Tibial nerve (tissue), 4 donors: ENCODE measurements at places on chromosomes 16 and 17. TPM values are rescaled to one million over a fixed set of nuclear protein-coding genes. Genes with fewer than 3 reads are reported as not detected.

Gene CSF3
- 0.59 TPM for total RNA-seq

Gene SLC35G6
- total RNA-seq = not detected

Gene SYT17
- total RNA-seq = 8.1 TPM

DNA sequence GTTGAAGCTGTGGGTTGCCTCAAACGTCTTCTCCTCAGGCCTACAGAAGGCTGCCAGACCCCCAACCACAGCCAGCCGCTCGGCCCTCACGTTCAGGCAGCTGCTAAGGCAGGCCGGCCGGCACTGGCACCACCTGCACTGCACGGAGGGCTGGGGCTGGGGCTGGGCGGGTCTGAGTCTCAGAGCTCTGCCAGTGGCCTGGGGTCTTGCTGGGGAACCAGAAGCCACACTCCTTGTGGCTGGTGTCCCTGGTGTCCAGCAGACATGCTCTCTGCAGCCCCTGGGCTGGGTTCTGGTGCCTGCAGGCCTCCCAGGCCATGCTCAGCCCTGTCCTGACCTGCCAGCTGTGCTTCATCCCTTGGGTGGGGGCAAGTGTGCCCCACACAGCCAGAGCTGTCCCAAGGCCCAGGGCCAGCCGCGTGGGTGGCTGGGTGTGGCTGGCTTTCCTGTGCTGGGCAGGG lies 42.0 kb downstream of the BAHCC1 start:
- no peak for DNase-seq

- peak; percentile 52 for DNase-seq
Measured at GRCh38 chr16:8887952-8888560, 5.9 kb downstream of the LITAFD start.

DNA sequence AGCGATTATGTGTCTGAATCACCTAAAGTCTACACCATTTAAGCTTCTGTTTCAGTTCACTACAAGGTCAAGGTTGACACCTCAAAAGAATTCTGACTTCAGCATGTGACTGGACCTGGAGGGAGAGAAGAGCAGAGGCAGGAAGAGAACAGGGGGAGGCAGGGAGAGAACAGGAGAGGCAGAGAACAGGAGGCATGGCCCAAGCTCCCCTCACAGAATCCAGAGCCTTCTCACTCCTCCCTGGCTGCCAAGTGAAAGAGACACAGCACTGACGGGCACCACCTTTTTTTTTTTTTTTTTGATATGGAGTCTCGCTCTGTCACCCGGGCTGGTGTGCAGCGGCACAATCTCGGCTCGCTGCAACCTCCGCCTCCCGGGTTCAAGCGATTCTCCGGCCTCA lies 11.4 kb downstream of the GGA2 start:
- DNase-seq = no peak

DNA sequence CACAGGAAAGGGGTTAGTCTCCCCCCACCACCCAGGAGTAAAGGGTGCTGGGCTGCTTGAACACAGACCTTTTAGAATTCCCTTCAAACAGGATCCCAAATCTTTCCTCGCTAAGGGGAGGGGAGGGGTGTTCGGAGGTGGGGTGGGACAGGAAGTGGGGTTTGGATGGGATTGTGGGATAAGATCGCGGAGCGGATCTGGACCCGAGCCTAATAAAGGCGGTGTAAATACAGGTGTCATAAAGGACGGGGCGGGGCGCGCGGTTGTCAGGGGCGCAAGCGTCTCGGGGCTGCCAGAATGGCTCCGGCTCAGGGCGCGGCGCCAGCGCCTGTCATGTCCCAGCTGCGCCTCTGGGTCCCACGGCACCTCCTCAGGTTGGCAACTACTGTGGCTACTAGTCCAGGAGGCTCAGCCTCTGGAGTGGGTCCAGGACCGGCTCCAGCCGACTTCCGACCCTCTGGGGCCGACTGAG lies 59.8 kb upstream of the FBXO47 start:
- DNase-seq = peak; percentile 51

- no peak for DNase-seq
Measured at GRCh38 chr17:33438578-33438977, 145.5 kb upstream of the ASIC2 start.

GRCh38 chr17:35866341-35866950 lies 2.2 kb downstream of the HEATR9 start:
- DNase-seq = no peak

- no peak for DNase-seq
Measured at GRCh38 chr16:13392341-13392740, 490.9 kb downstream of the SHISA9 start.

DNA sequence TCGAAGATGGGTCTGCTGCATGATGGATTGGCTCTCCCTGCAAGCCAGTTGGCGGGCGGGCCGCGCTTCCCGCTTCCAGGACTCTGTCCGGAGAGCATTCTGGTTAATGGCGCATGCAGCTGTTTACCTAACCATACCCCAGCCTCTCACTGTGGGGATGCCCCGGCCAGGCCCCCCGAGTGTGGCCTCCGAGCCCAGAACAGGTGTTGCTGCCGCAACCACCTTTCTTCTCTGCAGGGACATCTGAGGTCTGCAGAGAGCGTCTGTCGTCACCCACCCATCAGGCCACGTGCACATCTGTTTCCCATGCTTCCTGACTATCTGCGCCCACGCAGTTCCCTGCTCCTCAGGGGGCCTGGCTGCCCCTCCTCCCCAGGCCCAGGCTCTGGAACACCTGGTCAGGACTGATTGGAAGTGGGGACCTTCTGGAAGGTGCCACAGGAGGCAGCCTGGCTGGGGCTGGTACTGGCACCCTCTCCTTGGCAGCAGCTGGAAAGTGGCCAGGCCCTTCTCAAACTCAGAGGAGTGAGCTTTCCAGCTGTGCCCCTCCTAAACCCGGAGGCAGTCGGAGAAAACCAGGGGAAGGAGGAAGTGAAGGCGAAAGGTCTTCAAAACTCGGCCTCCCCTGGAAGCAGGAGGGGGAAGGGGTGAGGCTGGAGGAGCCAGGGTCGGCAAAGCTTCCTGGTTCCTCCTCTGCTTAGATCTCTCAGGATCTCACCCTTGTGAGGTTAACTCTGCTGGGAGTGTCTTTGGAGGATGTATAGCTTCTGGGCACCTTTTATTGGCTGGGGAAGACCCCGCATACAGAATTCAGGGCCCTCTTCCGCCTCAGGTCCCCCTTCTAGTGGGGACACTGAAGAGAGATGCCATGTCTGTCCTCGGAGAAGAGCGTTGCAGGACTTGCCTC lies 64.5 kb upstream of the CIBAR2 start:
- DNase-seq = no peak

DNA sequence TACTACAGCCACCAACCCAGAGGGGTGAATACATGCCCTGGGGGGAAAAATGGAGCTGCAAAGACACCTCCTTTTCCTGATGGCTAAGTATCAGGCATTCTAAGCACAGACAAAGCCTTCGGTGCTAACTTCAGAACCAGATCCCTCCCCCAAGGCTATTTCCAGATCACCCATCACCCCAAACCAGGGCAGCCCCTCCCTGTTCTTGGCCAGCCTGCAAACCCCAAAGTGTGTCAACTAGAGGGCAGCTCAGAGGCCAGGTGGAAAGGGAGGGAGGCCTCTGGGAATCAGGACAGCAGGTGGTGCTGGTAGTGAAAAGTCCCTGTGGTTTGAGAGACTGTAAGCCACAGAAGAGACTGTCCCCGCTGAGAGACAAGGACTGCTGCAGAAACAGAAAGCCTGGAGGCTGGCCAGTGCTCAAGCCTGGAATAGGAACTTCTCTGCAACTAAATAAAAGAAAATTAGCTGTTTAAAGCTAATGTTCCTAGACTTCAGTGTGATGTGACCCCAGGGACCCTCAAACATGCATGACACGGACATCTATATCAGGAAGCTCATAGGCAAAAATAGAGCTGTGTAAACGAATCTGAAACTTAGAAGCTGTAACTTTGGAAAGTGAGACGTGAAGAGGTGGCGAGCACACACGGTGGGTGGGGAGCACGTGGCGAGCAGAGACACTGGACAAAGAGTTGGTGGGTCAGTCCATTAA lies 9.1 kb downstream of the TUBG1 start:
- no peak for DNase-seq

DNA sequence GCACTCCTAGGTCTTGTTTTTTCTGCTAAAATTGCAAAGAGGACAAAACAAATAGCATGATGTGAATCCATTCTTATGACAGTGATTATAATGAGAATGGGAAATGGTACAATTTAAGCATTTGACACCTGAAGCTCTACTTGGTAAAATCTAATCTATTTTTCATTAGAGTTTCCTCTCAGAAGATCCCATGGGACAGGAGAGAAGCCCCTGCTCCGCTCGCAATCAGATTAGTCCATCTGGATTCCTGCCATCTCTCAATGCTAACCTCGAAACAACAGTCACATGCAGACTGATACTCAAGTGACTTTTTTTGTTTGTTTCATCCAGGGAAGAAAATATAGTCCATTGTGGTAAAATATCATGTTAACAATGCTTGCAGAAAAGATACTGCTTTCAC lies 107.4 kb upstream of the TOM1L1 start:
- no peak for DNase-seq

- no peak for DNase-seq
Measured at GRCh38 chr16:59684911-59685310, 950.8 kb upstream of the GOT2 start.
